ENCODE measurements at places on chromosomes 5 and 9. TPM values are rescaled to one million over a fixed set of nuclear protein-coding genes. Genes with fewer than 3 reads are reported as not detected.

DNA sequence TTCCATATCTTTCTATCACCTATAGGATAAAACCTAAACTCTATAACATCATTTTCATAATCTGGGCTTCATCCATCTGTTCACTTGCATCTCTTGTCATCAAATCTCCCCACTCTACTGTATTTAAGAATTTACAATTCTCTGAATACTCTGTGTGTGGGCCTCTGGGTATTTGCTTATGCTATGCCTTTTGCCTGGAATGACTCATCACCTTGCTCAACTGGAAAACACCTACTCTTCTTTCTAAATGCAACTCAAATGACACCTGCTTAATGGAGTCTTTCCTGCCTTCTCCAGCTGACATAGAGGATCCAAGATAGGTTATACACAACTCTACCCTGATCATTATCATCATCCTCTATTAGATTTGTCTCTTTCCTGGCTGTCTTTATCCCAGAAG, 421.7 kb downstream of the SPATA31D1 start:
- no peak for DNase-seq

DNA sequence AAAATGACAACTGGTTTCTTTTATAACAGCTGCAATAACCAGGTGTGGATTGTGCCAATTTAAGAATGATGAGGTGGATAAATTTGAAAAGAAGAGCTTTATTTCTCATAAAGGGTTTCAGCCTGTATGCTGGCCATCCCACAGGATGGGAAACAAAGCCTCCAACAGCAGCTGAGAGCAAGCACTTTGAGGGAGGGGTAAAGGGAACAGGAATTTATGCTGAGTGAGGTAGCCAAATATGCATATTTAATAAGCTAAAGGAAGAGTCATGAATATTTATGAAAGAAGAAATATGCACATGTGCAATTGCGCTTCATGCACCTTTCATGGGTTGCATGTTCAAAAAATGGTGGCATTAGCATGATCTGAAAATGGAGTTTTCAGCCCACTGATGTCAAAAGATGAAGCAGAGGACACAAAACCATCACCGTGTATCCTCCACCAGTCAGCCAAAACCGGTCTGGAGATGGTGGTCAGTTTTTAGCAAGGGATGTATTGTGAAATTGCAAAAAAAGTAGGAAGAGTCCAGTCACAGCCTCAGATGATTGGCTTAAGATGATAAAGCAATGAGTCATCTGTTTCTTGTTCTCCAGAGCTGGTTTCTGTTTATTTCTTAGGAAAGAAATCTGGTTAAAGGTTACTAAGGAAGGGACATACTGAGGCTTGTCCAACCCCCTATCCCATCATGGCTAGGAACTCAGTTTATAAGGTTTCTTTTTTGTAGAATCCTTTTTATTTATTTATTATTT, 47.9 kb downstream of the DEPDC1B start:
- no peak for DNase-seq

DNA sequence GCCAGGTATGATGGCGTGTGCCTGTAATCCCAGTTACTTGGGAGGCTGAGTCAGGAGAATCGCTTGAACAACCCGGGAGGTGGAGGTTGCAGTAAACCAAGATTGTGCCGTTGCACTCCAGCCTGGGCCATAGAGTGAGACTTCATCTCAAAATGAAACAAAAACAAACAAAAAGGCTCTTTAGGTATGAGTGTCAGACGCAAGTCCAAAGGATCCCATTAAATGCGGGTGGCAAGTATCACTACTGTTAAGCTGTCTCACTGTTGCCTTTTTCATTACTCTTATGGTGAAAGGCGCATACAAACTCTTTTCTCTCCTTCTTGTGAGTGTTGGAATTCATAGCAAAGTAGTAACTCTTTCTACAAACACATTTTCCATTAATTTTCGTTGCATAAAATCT, 688.5 kb upstream of the CHD1 start:
- no peak for DNase-seq

DNA sequence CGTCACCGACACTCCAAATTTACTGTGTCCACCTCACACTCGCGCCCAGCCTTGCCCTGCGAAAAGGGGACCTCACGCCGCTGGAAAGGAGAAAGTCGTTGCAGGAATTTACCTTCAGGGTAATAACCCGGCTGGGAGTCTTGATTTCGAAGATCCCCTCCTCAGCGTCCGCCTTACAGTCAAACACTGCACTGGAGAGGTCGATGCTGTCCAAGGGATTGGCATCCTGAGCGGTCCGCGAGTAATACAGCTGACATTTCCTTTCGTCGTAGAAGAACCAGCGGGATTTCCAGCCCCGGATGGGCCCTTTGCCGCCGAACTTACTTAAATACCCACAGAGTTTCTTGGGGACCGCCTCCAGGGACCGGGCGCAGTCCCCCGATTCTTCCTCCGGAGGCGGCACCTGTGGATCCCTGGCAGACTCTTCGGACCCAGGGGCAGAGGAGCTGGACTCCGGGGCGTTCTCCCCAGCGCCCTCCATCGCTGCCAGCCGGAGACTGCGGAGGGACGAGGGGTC, 330 bp downstream of the TBC1D2 start:
- DNase-seq = no peak

DNA sequence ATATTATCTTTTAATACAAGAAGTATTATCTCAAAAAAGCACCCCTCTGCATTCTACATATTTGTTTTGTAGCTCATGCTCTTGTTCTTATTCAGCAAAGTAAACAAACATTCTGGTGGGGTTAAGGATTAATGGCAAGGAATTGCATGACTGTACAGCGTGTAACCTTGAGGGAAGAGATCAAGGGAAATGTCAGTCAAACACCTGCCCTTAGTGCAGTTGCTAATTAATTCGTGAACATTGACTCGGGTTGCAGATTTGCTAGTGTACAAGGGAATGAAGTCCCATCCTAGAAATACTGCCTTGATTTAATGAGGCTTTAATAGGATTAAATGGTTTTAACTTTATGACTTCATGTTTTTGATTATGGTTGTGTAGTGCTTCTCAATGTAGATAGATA, 1758.1 kb downstream of the MAT2B start:
- no peak for DNase-seq

OGN gene
- 25.6 TPM for total RNA-seq

CCDC180 gene
- 1.6 TPM for total RNA-seq

GARNL3 gene
- total RNA-seq = 11.2 TPM

PCDHA12 gene
- 0.15 TPM for total RNA-seq
